Omental fat pad (tissue), 4 donors: ENCODE measurements at places on chromosomes 7 and 10.

DNA sequence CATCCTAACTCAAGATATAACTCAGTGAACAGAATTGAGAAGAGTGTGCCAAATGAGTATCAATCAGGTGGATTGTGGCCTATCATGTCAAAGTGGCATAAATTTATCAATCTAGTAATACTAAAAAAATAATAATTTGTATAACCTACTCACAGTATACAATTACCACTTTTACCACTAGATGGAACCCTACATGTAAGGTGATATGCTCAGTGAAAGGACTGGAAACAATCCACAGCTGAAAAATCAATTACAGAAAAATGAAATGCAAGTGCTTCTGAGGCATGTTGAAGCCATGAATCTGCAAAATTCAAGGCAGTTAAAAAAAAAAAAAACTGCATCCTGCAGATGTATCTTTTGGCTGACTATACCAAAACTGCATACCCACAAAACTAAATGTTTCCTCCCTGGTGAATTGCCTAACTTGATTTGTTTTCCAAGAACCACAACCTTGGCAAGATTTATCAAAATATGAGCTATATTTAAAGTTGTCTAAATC lies 13.9 kb downstream of the ARHGAP19 start:
- DNase-seq: no peak

DNA sequence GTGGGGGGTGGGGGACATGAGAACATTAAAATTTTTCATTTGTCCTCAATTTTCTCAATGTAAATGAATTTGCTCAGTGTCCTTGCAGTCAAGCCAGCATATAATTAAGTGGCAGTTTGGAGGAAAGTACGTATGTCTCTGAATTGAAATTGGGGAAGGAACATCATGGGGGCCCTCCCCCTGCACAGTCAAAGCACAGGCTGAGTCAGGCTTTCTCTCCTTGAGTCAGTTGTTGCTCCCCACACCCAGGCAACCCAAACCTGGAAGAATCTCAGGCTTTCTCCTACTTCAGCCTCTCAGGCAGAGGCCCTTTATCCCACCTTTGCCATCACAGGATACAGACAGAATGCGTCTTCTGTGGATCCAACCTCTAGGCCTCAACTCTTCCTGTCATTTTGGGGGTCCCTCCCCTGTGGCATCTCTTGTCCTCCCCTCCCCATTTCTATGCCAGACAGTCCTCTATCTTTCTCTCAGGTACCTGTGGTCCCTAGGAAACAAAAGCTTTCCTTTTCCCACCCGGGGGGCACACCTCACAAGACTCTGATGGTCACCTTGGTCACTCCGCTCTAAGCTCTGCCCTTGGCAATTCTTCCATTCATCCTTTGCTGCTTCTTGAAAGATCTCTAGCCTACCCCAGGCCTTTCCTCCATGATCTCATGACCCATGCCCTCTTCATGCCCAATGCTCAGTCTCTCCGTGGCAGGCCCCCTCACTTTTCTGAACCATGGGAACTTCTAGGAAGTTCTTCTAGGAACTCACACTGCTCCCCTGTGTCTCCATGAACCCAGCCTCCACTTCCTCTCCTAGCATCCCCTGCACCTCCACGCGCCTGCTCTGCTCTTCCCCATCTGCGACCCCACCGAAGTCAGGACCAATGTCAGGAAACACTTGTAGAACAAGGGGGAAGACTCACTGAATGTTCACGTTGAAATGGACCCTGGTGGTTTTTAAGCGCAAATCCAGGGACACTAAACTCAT lies 40.4 kb downstream of the CREB3L2 start:
- DNase-seq: no peak

DNA sequence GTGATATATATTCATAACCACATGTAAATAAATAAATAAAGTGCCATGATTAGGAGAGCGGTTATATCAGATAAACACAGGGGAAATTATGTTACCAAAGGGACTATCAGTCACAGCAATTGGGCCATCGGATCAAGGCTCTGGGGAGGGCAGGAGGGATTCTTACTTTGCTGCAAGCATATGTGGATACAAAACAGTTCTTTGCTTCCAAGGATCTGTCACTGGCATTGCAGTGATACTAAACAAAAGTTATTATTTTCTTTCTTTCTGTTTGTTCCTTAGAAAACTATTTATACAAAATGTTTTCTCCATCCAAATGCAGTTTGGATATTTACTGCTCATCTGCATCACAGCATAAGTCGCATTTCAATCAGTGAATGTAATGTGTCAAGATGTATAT lies 188.4 kb upstream of the MGMT start:
- DNase-seq: no peak

DNA sequence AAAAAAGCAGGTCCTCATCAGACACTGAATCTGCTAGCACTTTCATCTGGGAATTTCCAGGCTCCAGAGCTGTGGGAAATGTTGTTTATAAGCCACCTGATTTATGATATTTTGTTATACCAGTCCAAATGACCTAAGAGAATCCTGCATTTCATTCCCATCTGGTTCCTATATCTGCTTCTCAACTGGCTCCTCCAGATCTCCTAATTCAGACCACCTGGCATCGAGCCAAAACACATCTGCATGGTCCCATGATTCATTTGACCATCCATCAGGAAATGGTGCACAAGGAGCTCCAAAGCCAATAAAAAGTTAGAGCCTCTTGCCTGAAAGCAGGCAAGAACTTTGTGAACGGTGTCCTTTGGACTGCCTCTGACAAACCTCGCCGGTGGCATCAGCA lies 108.9 kb downstream of the IPMK start:
- DNase-seq: no peak

GRCh38 chr10:88343761-88344484 lies 239.2 kb downstream of the RNLS start:
- DNase-seq: no peak

GRCh38 chr7:1204460-1205140 lies 28.1 kb upstream of the UNCX start:
- DNase-seq: no peak

DNA sequence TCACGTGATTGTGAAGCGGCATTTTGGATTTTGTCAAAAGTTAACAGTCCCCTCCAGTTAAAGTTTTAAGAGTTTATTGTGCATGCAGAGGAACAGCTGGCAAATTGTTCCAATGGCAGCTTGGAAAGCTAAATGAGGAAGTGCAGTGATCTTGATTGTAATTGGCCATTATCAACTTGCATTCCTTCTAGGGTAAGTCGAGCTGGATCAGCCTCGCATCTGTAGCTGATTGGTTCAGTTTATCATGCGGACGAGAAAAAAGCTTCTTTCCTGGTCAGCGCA lies 566 bp downstream of the ZNF789 start:
- no peak for DNase-seq

- no peak for DNase-seq
These were observed 24.5 kb downstream of the SLC25A16 start for GRCh38 chr10:68502846-68503245.

GRCh38 chr7:38615665-38616064 lies 15.5 kb downstream of the AMPH start:
- DNase-seq: no peak

GRCh38 chr10:98328163-98328562 lies 60.2 kb upstream of the LOXL4 start:
- no peak for DNase-seq

GRCh38 chr10:112359606-112360307 lies 14.2 kb upstream of the ACSL5 start:
- no peak for DNase-seq

- no peak for DNase-seq
These were observed 116.3 kb downstream of the MLLT10 start for GRCh38 chr10:21650353-21650752.

GRCh38 chr7:116902867-116903266 lies 40.5 kb downstream of the CAPZA2 start:
- no peak for DNase-seq

- DNase-seq: no peak
These were observed 629.0 kb downstream of the CCSER2 start for GRCh38 chr10:84957427-84957826.

- no peak for DNase-seq
These were observed 28.2 kb downstream of the SGPL1 start for GRCh38 chr10:70843776-70844489.

- no peak for DNase-seq
These were observed 661.7 kb upstream of the SORCS1 start for GRCh38 chr10:107826171-107826570.

DNA sequence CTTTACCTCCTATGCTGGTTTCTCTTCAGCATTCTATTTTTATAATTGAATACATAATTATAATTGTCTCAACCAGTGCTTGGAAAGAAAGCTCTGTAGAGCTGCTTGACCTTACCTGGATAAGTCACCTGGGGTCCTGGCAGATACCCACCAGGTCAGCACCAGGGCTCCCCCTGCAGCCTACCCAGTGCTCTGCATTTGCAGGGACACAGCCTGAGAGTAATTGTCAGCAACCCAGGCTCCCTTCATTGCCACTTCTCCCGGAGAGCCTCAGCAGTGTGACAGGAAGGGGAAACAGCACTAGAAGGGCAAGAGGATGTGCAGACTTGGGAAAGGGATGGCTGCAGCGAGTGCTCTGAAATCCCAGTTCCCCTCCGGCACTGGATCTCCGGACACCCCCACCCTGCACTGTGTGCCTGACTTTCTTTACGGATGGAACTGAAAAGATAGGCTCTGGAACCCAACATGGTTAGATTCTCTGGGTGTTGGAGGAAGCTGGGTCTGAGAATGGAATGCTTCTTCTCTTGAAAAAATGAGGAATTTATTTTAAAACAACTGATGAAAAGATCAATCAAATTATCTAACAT lies 11.4 kb upstream of the PAX4 start:
- no peak for DNase-seq

DNA sequence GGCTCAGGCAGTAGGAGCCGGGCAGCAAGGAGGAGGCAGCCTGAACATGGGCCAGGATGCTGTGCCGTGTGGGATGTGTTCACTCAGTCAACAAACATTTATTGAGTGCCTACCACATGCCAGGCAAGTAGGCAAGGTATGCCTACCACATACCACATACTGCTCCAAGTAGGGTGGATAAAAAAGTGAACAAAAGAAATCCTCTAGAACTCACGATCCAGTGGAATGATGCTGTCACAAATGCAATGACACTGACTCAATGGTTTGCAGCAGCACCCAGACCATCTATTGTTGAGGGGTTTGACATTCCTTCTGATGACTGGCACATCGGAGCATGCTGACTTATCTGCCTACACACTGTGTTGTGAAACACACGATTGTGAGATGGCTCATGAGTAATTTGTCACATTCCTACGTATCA lies 413.5 kb downstream of the NRG3 start:
- no peak for DNase-seq

GRCh38 chr7:40015790-40016296 lies 65.8 kb downstream of the CDK13 start:
- DNase-seq: no peak

DNA sequence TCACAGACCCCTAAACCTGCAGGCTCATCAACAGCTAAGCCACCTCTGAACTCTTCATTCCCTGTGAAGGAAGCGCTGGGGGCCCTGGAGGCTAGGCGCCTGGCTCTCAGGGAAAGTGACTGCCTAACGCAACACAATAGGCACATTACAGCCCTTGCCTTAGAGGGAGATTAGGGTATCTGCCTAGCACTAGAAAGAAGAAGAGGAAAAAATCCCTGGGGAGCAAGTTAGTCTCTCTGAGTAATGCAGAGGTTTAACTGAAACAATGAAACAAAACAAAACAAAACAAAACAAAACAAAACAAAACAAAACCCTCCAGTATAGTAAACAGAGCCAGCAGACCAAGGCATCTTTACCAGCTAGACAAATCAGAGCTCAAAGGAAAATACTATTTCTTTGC lies 2.6 kb downstream of the ZNF777 start:
- DNase-seq: no peak

DNA sequence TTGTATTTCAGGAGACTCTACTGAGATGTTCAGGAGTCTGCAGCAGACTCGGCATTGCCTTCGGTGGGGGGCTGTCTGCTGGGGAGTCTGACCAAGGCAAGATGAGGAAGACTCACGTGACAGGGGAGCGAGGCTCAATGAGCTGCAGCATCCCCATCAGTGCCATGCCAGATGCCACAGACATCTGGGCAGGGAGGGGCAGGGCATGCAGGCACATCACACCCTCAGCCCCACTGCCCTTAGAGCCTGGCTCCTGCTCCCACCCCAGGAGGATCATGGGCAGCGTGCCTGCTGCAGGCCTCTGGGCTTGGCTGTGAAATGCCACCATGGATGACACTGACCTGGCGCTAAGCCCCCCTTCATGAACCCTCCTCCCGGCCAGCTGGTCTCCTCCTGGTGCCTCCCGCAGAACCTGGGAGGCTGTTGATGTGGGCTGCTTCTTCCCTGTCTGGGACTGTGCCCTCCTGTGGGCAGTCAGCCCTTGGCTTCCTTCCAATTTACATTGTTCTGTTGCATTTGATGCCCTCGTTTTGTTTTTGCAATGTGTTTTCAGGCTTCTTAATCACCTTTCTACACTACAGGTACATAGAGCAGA lies 235.0 kb downstream of the PAXIP1 start:
- DNase-seq: no peak

GRCh38 chr7:44104860-44105771 lies 971 bp downstream of the AEBP1 start:
- DNase-seq: no peak

DNA sequence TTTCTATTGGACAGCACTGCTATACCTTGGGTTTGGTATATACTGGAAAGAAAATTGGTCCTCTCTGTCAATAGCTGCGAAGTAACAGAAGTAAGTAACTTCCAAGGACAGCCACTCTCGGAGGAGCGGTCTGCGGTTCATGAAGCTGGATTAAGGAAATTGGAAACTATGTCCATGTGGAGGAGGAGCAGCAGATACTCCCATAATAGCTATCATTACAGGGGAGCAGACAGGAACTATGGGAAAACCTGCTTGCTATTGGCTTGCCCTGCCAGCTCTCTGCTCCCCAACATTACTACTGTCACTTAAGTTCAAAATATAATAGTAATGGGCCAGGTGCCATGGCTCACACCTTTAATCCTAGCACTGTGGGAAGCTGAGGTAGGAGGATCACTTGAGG lies 83.9 kb upstream of the TRIL start:
- no peak for DNase-seq

- no peak for DNase-seq
These were observed 25.2 kb downstream of the YWHAG start for GRCh38 chr7:76333511-76334101.

GRCh38 chr7:6530626-6531491 lies 20.4 kb downstream of the GRID2IP start:
- DNase-seq: no peak

DNA sequence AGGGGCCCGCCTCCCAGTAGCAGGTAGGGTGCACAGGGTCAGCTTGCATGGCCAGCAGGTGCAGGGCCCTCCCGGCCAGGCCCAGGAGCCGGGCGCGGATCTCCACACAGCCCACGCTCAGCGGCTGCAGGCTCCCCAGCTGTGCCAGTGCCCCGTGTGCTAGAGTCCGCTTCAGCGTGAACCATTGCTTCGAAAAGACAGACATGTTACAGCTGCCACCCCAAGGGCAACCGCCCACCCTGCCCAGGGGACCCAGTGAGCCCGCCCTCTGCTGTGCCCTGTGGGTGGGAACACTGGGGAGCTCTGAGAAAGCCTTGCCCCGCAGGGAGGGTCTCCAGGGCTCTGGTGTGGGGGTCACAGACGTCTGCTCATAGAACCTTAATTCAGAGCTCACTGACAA lies 64.3 kb upstream of the NKX6-2 start:
- DNase-seq: no peak
